ENCODE measurements at places on chromosomes 11 and 22.
A peak's percentile ranks its signal among the peaks of the same experiment; 100 is the strongest.

GRCh38 chr11:93291898-93292297 is 38.6 kb upstream of the DEUP1 start:
- no peak for DNase-seq

DNA sequence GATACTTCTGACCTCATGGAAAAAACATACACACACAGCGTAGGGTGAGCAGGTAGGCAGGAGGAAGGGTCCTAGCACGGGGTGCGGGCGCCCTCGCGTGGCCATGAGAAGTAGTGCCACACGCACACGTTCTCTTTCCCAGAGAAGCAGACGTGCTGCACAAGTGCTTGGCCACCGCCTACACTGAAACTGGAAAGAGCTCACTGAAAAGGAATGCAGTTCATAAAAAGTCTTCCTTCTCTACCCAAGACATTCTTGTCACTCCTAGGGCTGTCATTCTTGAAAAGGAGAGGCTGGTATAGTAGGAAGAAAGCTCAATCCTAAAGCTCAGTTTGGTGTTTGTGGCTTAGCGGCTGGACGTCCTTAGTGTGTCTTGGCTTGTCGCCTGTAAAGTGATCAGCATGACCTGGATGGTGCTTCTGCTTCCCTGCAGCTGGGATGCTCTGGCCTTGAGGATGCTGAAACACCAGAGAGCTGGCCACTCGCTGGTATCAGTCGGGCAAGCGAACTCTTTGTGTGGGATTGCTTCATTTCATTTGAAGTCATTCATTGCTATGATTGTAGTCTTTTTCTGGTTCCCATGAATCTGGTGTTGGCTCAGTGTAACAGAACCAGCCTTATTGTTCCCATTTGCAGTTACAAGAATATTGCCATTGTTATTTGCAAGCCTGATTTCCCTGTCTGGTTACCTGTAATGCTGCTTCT is 303.8 kb downstream of the NTM start:
- peak; percentile 70 for DNase-seq

- DNase-seq = peak; percentile 42
Observed at GRCh38 chr22:44085743-44086270, 61.7 kb downstream of the PARVB start.

DNA sequence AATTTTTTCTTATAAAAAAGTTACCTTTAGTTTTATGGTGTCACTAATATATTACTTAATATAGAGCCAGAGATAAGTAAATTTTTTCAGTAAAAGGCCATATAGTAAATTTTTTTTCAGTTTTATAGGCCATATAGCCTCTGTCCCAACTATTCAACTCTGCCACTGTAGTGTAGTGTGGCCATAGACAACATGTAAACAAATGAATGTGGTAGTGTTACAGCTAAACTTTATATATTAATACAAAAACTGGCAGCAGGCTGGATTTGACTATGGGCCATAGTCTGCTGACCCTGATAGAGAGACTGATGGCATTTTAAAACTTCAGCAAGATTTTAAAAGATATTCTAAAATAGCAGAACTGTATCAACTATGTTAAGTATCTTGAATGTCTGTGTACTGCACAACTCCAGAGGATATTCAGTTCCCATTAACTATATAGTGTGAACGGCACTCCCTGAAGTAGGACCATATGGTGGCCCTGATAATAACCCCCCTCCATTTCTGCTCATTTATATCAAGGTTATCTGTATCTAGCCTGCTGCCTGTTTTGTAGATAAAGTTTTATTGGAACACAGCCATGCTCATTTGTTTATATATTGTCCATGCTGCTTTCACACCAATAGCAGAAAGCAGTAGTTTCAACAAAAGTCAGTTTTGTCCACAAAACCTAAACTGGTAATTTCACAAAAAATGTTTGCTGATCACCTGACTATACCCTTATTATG is 71.6 kb downstream of the PRMT3 start:
- DNase-seq = no peak

- DNase-seq = no peak
Observed at GRCh38 chr11:3942956-3943497, 87.6 kb downstream of the STIM1 start.

- DNase-seq = peak; percentile 11
Observed at GRCh38 chr22:42931421-42932196, 74.5 kb upstream of the ARFGAP3 start.

- no peak for DNase-seq
Observed at GRCh38 chr22:48403521-48404403, 1423.9 kb downstream of the BRD1 start.
